CD4-positive, alpha-beta T cell (primary cell): ENCODE measurements at places on chromosomes 1 and 21.
A peak's percentile ranks its signal among the peaks of the same experiment; 100 is the strongest.

GRCh38 chr1:48107516-48107915, 110.3 kb upstream of the TRABD2B start:
- H3K36me3 ChIP-seq = no peaks in the 10 kb centered on the region
- no peaks in the 10 kb centered on the region for H3K27me3 ChIP-seq
- H3K27ac ChIP-seq = no peak overlapping the region
- no peaks in the 10 kb centered on the region for H3K4me1 ChIP-seq
- DNase-seq = no peak

GRCh38 chr1:193143285-193143684, 21.5 kb downstream of the CDC73 start:
- no peaks in the 10 kb centered on the region for H3K27me3 ChIP-seq
- no peak overlapping the region for H3K27ac ChIP-seq
- peak; percentile 30 for DNase-seq
- H3K36me3 ChIP-seq = peaks cover 67% of the 10 kb centered on the region

GRCh38 chr21:42037516-42037915, 27.4 kb upstream of the ZBTB21 start:
- DNase-seq = no peak
- H3K4me1 ChIP-seq = no peaks in the 10 kb centered on the region
- no peak overlapping the region for H3K4me3 ChIP-seq
- no peaks in the 10 kb centered on the region for H3K36me3 ChIP-seq

GRCh38 chr1:210400043-210400840, 71.5 kb downstream of the HHAT start:
- no peaks in the 10 kb centered on the region for H3K36me3 ChIP-seq
- no peak overlapping the region for H3K27ac ChIP-seq
- H3K4me1 ChIP-seq = peaks cover 12% of the 10 kb centered on the region

GRCh38 chr1:15962176-15962575, 13.7 kb downstream of the ZBTB17 start:
- H3K4me1 ChIP-seq = peaks cover 44% of the 10 kb centered on the region
- no peaks in the 10 kb centered on the region for H3K27me3 ChIP-seq
- H3K27ac ChIP-seq = no peak overlapping the region
- peaks cover 20% of the 10 kb centered on the region for H3K36me3 ChIP-seq

DNA sequence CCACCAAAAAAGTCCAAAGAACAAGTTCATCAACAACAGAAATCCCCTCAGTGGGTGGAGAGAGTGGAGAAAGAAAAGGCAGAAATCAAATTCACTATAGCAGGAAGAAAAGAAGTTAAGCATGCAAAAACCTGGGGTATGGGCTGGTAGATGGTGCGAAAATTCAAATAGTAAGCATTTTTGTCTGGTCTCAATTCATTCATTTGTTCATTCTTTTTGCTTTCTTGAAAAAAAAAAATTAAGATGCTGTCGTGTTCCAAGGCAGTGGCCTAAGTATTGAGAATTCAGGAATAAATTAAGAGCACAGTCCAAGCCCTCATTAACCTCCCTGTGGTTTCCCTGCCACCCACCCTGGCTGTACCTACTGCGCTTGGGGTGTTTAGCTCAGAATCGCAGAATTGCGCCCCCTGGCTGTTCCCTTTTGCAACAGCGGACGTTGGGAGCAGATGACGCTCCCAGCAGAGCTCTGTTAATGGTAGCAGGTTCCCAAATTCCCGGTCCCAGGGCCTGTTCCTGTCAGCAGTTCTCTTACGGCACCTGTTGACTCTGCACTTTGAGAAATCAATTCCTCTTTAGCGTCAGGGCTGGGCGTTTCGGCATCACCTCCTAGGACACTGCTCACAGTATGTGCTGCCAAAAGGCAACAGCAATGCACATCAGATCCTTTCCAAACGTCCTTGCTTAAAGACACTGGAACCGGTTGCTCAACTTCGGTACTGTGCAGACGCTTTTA, 34.0 kb upstream of the SSX2IP start:
- H3K4me1 ChIP-seq = no peaks in the 10 kb centered on the region
- H3K4me3 ChIP-seq = no peak overlapping the region
- no peaks in the 10 kb centered on the region for H3K36me3 ChIP-seq
- H3K27me3 ChIP-seq = no peaks in the 10 kb centered on the region

- no peaks in the 10 kb centered on the region for H3K36me3 ChIP-seq
- H3K27me3 ChIP-seq = no peaks in the 10 kb centered on the region
- no peak for DNase-seq
These were observed 11.1 kb upstream of the SCYL3 start for GRCh38 chr1:169904834-169905233.

DNA sequence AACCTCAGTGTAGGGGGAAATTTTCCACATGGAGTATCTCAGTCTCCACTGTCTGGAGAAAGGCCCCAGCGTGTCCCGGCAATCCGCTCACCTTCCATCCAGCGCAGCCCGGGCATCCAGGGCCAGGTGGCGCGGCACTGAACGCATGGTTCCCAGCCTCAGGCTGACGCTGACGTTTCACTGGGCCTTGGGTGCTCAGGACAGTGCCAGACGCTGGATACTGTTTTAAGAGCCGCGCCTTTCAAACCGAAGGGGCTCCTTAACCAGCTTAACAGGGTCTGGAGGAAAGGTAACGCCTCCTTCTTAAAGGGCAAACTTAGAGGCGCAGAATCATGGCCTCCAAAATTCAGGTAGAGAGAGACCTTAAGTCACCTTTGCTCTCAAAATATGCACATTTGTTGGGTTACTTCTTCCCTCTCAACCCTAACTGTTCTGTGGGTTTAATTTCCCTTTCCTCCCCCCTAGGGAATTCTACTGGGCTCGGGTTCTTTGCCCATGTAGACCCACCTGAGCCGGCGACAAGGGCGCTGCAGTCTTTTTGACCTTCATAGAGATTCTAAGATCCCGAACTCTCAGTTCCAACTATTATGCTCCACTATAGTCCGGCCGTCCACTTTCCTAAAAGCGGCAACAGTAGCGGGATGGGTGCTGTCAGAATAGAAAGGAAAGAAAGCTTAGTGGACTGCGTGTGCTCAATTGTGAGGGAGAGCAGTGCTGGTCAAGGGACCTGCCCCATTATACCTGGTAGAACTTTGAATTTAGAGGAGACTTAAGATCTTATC, 3.5 kb upstream of the LHX9 start:
- H3K4me3 ChIP-seq = no peak overlapping the region
- DNase-seq = no peak
- H3K36me3 ChIP-seq = no peaks in the 10 kb centered on the region
- H3K4me1 ChIP-seq = peaks cover 87% of the 10 kb centered on the region
- peaks cover 99% of the 10 kb centered on the region for H3K27me3 ChIP-seq

DNA sequence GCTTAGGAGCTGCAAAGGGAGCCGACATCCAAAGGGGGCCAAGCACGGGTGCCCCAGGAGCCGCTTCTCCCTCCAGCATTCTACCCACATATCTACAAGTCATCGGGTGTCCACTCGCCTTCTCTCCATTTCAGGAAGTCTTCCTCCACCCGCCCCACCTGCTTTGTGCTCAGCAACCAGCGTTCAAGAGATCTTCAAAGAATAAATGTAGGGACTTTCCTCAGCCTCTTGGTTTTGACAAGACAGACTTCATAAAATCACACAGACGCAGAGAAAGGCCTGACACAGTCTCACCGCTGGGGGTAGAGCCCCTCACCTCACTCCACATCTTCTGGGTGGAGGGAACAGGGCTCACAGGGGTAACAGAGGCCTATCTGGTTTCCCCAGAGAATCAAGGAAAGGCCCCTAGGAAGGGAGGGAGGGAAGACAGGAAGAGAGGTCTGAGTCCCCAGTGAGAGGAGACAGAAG, 49.5 kb downstream of the SSBP3 start:
- peak overlapping the region; percentile 42 for H3K4me3 ChIP-seq
- no peak overlapping the region for H3K27ac ChIP-seq
- H3K4me1 ChIP-seq = peaks cover 53% of the 10 kb centered on the region
- peak; percentile 4 for DNase-seq

DNA sequence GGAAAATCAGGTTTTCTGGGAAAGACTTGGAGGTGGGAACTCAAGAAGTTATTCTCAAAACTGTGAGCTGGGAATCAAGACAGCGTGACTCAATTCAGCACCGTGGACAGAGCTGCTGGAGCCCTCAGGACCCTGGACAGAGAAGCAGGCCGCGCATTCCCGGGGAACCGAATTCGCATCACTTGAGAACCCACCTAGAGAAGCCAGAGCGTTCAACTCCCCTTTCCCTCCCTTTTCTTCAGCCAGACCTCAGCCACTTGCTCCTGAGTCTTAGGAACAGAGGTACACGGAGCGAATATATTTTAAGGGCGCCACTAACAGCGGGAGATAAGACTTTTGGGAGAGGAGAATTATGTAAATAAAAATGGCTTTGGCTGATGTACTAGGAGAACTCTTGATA, 2.0 kb upstream of the LIN28A start:
- H3K27me3 ChIP-seq = peaks cover 58% of the 10 kb centered on the region
- no peaks in the 10 kb centered on the region for H3K36me3 ChIP-seq
- H3K4me3 ChIP-seq = no peak overlapping the region
- peaks cover 31% of the 10 kb centered on the region for H3K4me1 ChIP-seq
- peak; percentile 78 for DNase-seq

DNA sequence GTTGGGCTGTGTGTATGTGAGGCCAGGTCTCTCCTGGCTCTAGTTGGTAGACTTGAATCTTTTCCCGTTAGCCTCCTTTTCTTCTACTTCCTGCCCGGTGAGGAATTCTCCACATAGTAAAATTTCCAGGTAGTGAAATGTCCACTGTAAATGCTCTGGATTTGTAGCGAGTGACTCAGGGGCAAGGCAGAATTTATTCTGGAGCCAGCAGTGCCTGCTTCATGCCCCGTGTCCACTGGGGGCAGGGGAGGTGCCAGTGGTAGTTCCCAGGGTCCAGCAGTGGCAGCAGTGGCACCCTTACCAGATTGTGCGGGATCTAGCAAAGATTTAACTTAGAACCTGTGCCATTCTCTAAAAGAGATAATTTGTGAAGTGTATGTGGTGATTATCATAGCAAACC, 74.5 kb upstream of the USP24 start:
- no peak overlapping the region for H3K27ac ChIP-seq
- H3K27me3 ChIP-seq = peaks cover 2% of the 10 kb centered on the region
- H3K36me3 ChIP-seq = no peaks in the 10 kb centered on the region
- H3K4me3 ChIP-seq = no peak overlapping the region
- H3K4me1 ChIP-seq = peaks cover 6% of the 10 kb centered on the region

DNA sequence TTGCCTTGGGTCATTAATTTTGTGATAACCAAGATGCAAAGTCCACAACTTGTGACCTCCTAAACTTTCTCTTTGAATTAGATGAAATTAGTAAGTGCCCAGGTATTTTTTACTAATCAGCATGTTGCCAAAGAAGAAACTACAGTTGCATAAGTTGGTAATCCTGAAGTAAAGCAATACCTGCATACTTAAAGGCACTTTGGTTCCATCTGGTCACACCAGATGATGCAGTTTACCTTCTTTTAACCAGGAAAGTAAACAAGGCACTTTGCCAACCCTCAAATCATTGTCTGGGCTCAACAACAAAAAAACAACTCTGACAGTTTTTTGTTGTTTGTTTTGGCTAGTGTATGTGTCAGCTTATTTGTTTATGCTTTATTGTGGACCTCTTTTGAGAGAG, 55.5 kb upstream of the DYNLT5 start:
- H3K27ac ChIP-seq = no peak overlapping the region
- H3K27me3 ChIP-seq = no peaks in the 10 kb centered on the region
- H3K4me1 ChIP-seq = no peaks in the 10 kb centered on the region
- DNase-seq = no peak
- H3K36me3 ChIP-seq = no peaks in the 10 kb centered on the region

DNA sequence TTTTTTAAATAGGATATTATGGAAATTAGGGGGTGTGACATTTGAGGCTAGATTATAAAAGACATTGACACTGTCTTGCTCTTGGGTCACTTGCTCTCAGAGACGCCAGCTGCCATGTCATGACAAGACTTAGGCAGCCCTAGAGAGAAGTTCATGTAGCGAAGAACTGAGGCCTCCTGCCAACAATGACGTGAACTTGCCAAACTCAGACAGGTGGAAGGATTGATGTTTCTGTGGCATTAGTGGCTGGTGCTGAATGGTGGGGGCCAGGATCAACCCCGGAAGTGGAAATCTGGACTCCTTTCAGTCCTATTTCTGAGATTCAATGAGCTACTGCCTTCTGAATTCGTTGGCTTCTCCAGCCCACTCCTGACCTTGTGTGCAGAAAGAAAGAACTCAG, 14.7 kb downstream of the NCF2 start:
- H3K4me1 ChIP-seq = peaks cover 9% of the 10 kb centered on the region
- H3K36me3 ChIP-seq = no peaks in the 10 kb centered on the region
- no peaks in the 10 kb centered on the region for H3K27me3 ChIP-seq
- no peak overlapping the region for H3K4me3 ChIP-seq
- no peak overlapping the region for H3K27ac ChIP-seq
- no peak for DNase-seq

DNA sequence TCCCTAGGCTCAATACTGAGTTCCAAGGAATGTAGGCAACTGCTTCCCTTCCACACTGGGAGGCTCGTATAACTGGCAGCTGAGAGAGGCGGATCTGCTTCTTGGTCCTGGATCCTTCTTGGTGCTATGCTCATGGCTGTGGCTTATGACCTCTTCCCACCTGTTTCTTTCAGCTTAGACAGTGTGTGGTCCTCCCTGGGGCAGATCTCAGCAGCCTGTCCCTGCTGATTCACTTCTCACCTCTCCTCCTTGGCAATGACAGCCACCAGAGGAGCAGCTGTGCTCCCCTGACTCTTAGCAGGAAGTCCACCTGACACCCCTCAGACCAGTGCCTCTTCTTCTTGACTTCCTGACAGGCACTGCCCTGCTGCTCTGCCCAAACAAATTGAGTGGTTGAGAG, 75.1 kb upstream of the PTGFRN start:
- H3K27me3 ChIP-seq = no peaks in the 10 kb centered on the region
- H3K36me3 ChIP-seq = no peaks in the 10 kb centered on the region
- DNase-seq = no peak
- H3K4me1 ChIP-seq = no peaks in the 10 kb centered on the region
- H3K27ac ChIP-seq = no peak overlapping the region

- DNase-seq = no peak
- no peak overlapping the region for H3K27ac ChIP-seq
- H3K4me3 ChIP-seq = no peak overlapping the region
- H3K4me1 ChIP-seq = peaks cover 9% of the 10 kb centered on the region
- H3K36me3 ChIP-seq = no peaks in the 10 kb centered on the region
These were observed 166.9 kb downstream of the TNFSF18 start for GRCh38 chr1:172883844-172884243.

DNA sequence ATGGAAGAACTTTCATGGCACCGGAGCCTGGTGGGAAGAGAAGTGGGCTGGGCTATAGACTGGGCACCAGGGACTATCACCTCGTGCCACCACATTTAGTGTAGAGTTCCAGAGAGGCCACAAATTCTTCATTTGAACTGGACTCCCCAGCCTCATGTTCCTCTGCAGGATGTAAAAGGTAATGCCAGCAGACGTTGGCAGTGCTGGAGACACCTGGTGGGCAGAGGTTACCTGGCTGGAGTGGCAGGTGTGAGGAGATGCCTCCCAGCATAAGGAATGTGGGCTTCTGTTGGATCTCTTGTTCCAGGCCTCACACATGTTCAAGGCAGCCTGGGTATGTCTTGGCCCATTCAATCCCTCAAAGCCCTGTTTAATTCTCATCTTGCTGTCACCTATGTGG, 35.2 kb downstream of the TEX35 start:
- no peak overlapping the region for H3K27ac ChIP-seq
- no peak for DNase-seq

DNA sequence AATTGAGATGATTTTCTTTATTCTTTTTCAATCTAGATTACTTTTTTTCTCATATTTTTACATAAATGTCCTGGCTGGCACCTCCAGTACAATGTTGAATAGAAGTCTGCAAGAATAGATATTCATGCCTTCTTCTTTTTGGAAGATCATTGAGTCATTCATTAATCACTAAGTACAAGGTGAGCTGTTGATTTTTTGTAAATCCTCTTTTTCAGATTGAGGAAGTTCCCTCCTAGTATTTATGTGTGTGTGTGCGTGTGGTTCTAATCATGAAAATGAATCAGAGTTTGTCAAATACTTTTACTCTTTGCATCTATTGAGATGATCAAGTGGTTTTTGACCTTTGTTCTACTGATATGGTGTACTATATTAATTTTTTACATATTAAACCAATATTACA, 859.3 kb downstream of the KCNT2 start:
- DNase-seq = no peak
- no peak overlapping the region for H3K4me3 ChIP-seq
- no peaks in the 10 kb centered on the region for H3K4me1 ChIP-seq
- H3K36me3 ChIP-seq = no peaks in the 10 kb centered on the region
- H3K27me3 ChIP-seq = no peaks in the 10 kb centered on the region
